ENCODE measurements at places on chromosomes 12 and 14. TPM values are rescaled to one million over a fixed set of nuclear protein-coding genes. Genes with fewer than 3 reads are reported as not detected.

The BDKRB1 gene
- polyA plus RNA-seq = 5.4 TPM

The SLC6A15 gene
- 0.11 TPM for polyA plus RNA-seq

DNA sequence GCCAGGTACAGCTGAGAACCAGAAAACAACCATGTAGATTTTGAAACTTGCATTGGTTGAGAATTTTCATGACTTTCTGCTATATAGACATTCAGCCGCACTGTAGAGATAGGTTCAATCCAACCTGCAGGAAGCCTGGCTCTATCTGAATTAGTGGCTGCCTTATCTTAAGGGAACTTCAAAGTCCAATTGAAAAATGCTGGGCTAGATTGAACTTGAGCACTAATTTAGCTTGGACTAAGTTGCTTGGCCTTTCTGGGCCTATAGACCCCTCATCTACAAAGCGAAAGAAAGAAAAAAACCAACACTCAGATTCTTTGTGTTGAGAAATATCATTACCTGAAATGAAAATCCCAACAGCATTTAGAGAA is 332.4 kb downstream of the NUAK1 start:
- no peak overlapping the region for H3K4me3 ChIP-seq
- no peak overlapping the region for H3K27ac ChIP-seq
- H3K36me3 ChIP-seq = no peaks in the 10 kb centered on the region
- DNase-seq = no peak

DNA sequence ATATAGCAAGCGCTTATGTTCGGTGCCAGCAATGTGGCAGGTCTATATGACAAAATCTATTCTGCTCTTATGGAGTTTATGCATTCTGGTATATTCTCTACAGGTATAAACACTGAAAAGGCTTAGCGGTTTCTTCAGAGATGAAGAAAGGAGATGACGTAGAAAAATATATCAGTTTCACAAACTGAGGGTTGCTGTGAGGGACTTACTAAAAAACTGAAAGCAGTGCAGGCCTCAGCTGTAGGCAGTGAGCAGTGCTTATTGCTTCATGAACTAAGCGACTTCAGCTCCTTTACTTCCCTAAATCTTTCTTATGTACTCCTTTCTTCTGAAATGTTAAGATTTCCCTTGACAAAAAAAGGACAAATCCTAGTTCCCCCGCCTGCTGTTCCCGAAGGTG is 4.5 kb downstream of the DDX47 start:
- H3K4me3 ChIP-seq = no peak overlapping the region
- peaks cover 8% of the 10 kb centered on the region for H3K4me1 ChIP-seq
- H3K36me3 ChIP-seq = peaks cover 20% of the 10 kb centered on the region
- no peak for DNase-seq
- H3K27me3 ChIP-seq = no peaks in the 10 kb centered on the region

DNA sequence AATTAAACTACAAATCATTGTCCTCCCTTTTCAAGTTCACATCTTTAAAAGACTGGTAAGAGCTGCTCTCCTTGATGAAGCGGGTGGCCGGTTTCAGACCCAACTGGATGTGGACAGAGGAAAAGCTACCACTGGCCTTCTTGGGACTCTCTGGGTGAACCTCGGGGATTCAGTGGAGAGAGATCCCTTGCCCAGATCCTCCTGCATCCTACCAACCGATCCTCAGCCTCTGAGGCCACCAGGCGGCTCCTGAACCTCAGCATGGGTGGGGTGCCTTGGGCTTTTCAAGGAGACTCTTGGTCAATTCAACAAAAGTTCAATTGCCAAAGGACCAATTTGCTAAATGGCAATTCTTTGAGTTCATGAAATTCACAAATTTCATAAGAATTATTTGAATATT is 84.5 kb downstream of the ZFP36L1 start:
- H3K27me3 ChIP-seq = no peaks in the 10 kb centered on the region
- no peaks in the 10 kb centered on the region for H3K36me3 ChIP-seq
- H3K27ac ChIP-seq = no peak overlapping the region
- peaks cover 25% of the 10 kb centered on the region for H3K4me1 ChIP-seq
- no peak overlapping the region for H3K4me3 ChIP-seq

DNA sequence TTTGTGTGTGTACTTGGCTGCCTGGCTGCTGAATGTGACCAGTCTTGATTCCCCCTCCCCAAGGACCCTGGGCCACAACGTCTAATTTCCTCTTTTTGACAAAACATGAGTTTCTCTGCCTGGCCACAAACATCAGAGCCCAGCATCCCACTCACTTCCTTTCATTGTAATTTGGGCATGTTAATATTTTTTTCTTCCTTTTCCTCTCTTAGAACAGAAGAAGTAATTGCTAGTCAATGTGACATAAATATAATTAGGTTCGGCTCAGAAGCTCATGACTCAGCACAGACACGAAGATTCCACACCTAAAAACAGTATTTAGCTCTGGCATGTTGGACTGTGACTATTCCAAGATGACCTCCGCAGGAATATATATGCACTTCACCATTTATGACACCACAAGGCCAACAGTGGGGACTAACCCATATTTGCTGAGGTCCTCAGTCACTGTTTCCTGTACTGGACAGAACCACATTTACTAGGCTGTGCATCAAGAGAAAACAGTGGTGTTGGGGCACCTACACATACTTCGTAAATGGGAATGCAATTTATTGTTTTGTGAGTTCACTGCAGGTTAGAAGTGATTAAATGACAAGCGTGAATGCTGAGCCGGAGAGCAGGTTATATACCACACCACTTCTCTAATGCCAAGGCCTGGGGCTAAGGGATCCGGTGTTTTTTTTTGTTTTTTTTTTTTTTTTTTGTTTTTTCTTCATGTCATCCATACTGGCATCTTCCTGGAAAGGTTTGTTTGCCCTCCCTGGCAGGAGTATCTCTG is 4.2 kb downstream of the GSG1 start:
- H3K27me3 ChIP-seq = no peaks in the 10 kb centered on the region
- peaks cover 16% of the 10 kb centered on the region for H3K4me1 ChIP-seq
- no peaks in the 10 kb centered on the region for H3K36me3 ChIP-seq
- peak overlapping the region; percentile 89 for H3K27ac ChIP-seq

The MTRFR gene
- polyA plus RNA-seq = 8.8 TPM

- no peak overlapping the region for H3K27ac ChIP-seq
- no peaks in the 10 kb centered on the region for H3K36me3 ChIP-seq
- H3K4me1 ChIP-seq = no peaks in the 10 kb centered on the region
- no peaks in the 10 kb centered on the region for H3K27me3 ChIP-seq
- DNase-seq = peak; percentile 60
- no peak overlapping the region for H3K4me3 ChIP-seq
These were observed 527.3 kb upstream of the CCDC196 start for GRCh38 chr14:65958664-65959562.

GRCh38 chr12:45464699-45465098 is 248.8 kb downstream of the ANO6 start:
- no peak overlapping the region for H3K4me3 ChIP-seq
- H3K36me3 ChIP-seq = no peaks in the 10 kb centered on the region
- H3K4me1 ChIP-seq = no peaks in the 10 kb centered on the region
- H3K27me3 ChIP-seq = no peaks in the 10 kb centered on the region
- no peak overlapping the region for H3K27ac ChIP-seq
- no peak for DNase-seq

The LRRC43 gene
- polyA plus RNA-seq = 2.1 TPM

- H3K36me3 ChIP-seq = no peaks in the 10 kb centered on the region
- H3K4me3 ChIP-seq = no peak overlapping the region
- H3K4me1 ChIP-seq = no peaks in the 10 kb centered on the region
- no peak overlapping the region for H3K27ac ChIP-seq
- H3K27me3 ChIP-seq = no peaks in the 10 kb centered on the region
- no peak for DNase-seq
These were observed 263.0 kb upstream of the SOX5 start for GRCh38 chr12:24212496-24212895.

GRCh38 chr12:49565406-49566265 is 2.3 kb downstream of the MCRS1 start:
- H3K36me3 ChIP-seq = peaks cover 27% of the 10 kb centered on the region
- H3K27ac ChIP-seq = peak overlapping the region; percentile 39

DNA sequence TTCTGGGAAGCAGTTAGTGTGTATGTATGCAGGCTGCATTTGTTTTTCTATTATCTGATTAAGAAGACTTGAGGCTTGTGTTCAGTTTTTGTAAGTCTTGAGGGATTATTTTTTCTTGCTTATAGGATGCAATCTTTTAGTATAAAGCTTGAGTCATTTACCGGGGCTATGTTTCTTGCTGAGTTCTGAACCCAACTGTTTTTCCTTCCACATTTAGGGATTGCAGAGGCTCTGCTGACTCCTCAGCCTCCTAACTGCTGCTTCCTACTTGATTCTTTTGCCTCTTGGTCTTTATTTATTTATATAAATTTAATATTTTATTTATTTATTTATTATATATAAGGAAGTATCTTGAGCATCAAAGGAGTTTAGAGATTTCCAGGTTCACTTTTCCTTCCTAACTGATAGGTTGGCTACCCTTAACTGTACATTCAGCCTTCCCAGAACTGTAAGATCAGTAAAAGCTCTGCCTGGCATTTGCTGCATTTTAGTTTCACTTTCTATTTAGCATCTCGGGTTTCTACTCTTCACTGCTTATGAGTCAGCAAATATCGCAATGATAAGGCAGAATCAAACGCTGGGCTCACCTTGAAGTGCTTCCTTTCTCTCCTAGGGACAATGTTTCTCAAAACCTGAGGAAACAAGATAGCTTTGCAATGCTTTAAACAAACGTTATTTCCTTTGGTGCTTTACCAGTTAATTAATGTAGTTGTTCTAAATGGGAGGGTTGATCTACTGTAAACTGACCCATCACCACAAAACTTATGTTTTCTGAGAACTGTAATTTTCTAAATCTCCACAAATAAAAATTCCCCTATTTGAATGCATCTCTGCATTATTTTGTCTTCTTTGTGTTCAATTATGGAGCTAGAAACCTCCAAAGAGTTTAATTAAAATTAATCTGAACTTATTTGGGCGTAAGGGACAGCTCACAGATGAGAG is 1183.7 kb upstream of the TMEM132C start:
- peak; percentile 27 for DNase-seq
- no peaks in the 10 kb centered on the region for H3K36me3 ChIP-seq
- no peak overlapping the region for H3K4me3 ChIP-seq
- no peaks in the 10 kb centered on the region for H3K4me1 ChIP-seq
- H3K27me3 ChIP-seq = no peaks in the 10 kb centered on the region

The C12orf50 gene
- 0.08 TPM for polyA plus RNA-seq

Measured in lung (tissue), 17 donors.